ENCODE measurements at places on chromosomes 4 and X.

GRCh38 chr4:187665086-187665485 lies 330.5 kb upstream of the ZFP42 start:
- no peak for DNase-seq

DNA sequence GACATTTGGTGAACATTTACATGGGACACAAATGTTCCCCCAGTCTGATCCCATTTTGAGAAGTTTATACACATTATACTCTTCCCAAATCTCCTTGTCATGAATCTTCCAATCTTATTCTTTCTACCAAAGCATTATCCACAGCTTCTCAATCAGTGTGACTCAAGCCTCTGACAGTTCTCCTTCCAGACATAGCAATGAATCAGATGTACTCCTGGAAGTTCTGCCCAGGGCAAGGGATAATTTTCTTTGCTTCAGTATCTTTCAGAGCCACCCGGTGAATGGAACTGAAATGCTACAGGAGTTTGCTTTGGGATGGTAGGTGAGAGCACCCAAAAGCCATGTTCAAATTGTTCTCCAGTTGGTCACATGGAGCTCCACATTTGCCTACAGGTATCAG lies 145.5 kb downstream of the ANXA5 start:
- no peak for DNase-seq

GRCh38 chr4:154044742-154045485 lies 256.0 kb upstream of the SFRP2 start:
- DNase-seq = no peak

- DNase-seq = no peak
These were observed 66.1 kb downstream of the NR3C2 start for GRCh38 chr4:148376151-148376550.

- no peak for DNase-seq
These were observed 585.6 kb downstream of the IL1RAPL1 start for GRCh38 chrX:29172880-29173279.

DNA sequence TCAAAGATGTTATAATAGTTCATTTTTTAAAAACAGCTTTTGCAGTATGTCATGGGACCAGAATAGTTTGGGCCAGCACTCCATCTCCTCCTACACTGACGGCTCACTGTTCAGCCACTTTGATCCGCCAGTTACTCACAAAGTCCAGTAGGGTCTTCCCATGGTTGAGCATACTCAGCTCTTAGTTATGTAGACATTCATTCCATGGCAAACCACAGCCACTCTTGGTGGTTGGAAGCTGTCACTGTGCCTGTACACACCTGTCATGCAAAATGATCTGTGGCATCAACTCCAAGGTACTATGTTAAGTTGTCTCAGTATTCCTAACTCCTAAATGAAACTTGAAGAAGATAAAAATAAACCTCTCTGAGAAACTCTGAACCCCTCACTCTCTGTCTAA lies 127.2 kb downstream of the NR3C2 start:
- DNase-seq = no peak

DNA sequence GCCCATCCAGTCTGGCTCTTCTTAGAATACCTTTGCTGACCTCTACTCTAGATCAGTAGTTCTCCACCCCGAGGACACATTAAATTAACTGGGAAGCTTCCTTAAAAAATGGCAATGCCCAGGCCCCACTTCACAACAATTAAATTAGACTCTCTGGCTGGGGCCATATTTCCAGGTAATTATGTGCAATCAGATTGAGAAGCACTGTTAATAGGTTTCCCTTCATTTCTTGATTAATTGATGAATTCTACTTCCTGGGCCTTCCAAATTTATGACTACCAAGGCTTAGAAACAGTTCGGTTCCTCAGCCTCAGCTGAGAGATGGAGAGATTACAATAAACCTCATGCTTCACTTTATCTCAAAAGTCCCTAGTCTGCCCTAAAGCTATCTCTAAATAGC lies 71.7 kb upstream of the LIMCH1 start:
- DNase-seq = no peak

GRCh38 chr4:98518559-98519267 lies 139.7 kb downstream of the TSPAN5 start:
- DNase-seq = no peak

DNA sequence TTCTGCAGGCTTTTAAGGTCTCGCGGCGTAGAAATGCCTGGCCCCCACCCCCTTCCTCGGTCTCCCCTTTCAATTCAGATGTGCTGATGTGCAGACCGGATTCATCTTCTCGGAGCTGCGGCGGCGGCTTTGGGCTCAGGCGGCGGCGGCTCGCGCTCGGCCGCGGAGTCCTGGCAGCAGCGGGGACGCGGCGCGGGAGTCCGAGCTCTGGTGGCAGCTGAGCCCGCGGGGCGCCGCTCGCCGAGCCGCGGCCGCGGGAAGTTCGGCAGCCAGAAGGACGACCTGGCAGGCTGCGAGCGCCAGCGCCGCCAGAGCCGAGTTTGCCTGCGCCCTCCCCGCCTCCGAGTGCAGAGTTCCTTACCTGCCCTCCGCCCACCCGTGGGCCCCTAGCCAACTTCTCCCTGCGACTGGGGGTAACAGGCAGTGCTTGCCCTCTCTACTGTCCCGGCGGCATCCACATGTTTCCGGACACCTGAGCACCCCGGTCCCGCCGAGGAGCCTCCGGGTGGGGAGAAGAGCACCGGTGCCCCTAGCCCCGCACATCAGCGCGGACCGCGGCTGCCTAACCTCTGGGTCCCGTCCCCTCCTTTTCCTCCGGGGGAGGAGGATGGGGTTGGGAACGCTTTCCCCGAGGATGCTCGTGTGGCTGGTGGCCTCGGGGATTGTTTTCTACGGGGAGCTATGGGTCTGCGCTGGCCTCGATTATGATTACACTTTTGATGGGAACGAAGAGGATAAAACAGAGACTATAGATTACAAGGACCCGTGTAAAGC lies 448 bp downstream of the TLL1 start:
- no peak for DNase-seq

GRCh38 chr4:23934915-23935314 lies 45.1 kb upstream of the PPARGC1A start:
- no peak for DNase-seq

DNA sequence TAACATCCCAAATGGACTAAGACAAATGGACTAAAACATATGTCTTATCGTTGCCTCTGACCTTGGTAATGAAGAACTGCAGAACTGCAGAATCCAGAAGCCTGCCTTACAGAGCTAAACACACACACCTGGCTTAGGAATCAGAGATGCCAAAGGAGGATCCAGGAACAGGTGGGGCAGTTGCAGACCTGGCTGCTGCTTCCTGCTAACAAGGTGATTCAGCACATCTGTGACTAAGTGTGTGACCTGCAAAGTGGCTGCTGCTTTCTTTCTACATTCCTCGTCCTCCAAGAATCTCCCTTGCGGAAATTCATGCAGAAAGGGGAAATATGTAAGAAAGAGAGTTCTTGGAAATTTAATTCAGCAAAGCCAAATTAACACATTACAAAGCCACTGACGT lies 96.8 kb upstream of the NLGN4X start:
- no peak for DNase-seq

GRCh38 chr4:8267077-8267476 lies 2.5 kb upstream of the HTRA3 start:
- DNase-seq = peak; percentile 34

GRCh38 chr4:106996490-106996889 lies 39.6 kb downstream of the DKK2 start:
- DNase-seq = no peak

DNA sequence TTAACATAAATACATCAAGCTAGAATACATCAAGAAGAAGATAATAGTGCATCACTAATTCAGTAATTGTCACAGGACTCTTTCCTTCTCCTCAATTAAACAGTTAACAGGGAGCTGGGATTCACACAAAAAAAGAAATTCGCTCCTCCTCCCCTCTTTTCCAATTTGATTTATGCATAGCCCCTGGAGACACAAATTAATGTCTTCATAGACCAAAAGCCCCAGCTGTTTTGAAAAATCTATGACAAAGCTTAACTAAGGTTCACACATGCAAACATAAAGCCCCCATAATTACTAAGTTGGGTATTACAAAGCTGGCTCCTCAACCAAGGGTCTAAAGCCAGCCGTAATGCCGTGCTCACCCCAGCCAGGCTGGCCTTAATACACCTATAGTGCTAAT lies 61.2 kb downstream of the ENOX2 start:
- no peak for DNase-seq

DNA sequence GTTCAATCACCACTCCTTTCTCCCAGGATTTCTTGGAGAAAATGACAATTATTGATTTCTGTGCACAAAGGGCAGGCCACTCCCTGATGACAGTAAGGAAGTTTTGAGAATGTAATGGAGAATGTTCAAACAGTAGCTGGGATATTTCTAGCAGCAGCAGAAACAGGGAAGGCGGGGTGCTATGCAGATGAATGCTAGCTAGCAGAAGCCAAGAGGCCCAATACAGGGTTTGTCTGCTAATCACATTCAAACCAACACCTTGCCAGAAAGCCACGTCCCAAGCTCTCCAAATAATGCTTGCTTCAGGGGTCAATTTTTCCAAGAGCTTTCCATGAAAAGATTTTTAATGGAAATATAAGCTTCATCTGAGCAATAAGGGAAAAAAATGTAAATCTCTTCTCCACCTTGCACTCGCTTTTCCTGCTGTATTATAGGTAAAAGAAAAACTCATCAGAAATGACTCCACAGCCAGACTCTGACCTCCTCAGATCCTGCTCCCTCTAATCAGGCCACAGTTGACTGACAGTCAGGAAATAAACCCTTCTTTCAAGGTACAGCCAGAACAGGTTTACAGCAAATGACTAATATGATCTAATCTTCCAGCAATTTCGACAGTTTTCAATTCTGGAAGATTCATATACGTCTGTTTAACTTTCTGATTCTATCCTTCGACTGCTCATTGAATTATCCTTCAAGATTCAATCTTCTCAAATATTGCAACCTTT lies 84.7 kb upstream of the PCDH19 start:
- DNase-seq = no peak

DNA sequence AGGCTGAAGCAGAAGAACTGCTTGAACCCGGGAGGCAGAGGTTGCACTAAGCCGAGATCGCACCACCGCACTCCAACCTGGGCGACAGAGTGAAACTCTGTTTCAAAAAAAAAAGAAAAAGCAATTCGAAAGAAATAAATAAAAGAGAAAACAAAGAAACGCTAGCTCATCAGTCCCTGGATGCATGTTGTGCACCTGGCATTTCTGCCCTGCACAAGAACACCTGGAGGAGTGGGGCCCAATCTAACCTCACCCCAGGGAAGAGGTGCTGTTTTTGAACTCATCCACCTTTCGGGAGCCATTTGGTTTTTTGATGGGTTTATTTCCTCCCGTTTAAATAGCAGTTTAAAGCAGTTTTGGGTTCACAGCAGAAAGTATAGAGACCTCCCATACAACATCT lies 5.7 kb upstream of the MRFAP1 start:
- DNase-seq = no peak

DNA sequence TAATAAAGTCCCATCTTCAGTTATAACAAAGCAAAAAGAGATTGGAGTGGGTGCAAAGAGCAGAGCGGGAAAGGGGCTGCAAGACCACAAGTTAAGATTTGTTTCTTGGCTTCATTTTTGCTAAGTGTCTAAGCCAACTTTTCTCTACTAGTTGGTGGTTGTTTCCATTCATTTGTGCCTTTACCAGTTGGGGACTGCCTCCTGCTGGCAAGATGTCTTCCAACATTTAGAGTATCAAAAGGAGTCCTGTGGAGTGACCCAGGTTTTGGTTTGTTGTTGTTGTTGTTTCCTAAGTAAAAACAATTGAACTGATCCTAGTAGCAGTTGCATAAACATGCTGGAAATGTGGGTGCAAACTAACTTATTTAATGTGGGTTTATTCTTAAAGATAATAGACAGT lies 121.1 kb downstream of the SPATA18 start:
- DNase-seq = no peak

GRCh38 chr4:78437608-78438088 lies 113.9 kb upstream of the ANXA3 start:
- no peak for DNase-seq

DNA sequence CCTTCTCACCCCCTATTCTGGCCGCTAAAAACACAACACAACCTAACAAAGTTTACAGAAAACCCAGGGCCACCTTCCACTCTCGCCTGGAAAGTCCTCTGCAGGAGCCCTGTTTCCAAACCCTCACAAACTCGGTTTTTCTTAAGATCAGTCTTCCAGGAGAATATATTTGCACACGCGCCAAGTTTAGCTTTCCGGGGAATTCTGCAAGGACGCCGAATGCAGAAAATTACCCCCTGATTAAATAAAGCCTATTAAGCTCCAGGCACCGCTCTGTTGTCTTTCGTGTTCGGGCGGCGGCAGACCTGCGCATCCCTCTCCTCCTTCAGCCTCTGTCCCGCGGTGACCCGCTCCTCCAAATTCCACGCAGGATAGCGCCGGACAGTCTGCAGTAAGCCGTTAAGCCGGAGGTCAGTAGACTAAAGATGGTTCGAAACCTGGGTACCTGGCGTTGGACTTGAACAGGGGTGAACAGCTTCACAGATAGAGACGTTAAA lies 5.0 kb downstream of the MSX1 start:
- DNase-seq = no peak

DNA sequence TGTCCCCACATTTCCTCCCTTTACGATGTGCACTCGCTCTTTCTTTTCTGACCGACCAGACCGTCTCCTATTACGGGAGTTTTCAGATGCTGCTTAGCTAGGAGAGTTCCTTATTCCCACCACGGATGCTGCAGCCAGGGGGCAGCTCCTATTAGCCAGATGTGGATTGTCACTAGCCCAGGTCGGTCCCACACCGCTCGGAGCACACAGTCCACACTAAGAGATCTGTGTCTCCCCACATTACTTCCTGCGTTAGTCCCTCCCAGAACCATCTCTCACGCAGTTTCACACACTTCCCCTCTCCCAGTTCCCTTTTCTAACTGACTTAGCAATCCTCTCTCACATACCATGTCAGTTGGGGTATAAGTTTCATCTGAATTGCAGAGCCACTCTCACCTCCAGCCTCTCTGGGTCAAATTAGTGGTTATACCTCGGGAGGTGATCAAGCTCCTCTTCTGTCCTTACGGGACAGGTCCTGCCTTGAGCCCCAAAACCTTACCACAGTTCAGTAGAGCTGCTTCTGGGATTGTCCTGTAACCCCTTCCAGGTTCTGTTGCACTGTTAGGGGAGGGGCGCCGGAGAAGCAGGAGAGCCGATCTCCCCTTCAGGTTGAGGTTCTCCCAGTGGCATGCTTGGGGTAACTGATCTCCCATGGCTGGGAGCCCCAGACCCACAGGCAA lies 28.2 kb downstream of the SULT1E1 start:
- no peak for DNase-seq

DNA sequence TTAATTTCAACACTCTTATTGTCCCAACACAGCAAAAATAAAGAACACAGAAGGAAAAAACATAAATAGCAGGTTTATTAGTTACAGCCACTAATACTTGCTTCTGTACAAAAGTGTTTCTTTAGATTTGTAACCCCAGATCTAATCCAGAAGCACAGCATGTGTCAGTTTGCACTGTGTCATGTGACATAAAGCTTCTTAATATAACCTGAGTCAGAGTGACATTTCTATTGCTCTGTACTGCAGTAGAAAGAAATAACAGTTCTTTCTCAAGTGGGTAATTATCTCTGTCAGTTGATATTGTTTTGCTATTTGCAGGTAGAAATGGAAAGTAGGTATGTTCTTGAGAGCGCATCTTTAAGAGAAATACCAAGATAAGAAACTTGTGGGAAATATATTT lies 422.5 kb downstream of the ZIC3 start:
- DNase-seq = no peak

All from stimulated activated CD4-positive, alpha-beta T cell treated with anti-CD3 and anti-CD28 coated beads, Interleukin-4, amount 100 ng/mL, for 48 hours (primary cell).